ENCODE measurements at places on chromosomes 11 and 22.

DNA sequence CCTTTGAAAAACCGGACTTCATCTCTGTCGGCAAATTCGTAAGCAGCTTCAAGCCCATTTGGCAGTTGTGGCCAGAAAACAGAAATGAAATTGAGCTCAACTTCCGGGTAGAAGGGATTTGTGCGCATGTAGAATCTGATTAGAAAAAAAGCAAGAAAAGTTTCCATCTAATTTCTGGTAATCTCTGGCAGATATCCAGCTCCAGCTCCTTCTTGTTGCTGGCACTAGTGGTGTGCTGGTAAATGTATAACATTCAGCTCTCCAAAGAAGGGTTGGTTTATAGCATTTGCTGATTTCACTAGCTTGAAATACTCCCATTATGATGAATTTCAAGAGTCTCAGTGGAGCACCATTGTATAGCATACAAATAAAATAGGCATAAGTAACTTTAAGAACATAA lies 5.4 kb downstream of the MMP1 start:
- no peak for DNase-seq

DNA sequence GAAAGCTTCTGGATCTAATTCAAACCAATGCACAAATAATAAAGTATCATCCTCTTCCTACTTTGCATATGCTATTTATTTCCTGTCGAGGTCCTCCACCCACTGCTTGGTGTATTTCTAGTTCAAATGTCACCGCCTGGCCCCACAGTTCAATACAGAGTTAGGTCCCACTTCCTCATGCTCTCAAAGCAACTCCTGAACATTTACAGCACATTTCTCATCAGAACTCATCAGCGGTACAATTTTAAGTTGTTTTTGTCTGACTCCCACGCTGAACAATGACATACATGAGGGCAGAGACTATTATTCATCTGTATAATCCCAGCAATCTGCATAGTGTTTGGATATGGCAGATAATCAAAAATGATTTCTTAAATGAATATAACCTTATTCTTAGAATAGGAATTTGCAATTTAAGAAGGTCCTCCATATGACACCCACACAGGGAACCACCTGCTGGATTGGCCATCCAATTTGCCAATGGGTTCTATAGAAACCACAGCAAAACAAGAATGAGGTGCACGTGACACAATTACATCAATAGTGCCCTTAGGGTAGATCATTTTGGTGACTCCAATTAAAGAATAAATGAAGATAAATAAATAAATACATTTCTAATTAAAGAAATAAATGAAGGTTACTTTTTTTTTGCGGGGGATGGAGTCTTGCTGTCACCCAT lies 54.2 kb downstream of the SLC25A17 start:
- no peak for DNase-seq

- DNase-seq, result no peak
These were observed 52.5 kb upstream of the SYN3 start for GRCh38 chr22:33110562-33111163.

DNA sequence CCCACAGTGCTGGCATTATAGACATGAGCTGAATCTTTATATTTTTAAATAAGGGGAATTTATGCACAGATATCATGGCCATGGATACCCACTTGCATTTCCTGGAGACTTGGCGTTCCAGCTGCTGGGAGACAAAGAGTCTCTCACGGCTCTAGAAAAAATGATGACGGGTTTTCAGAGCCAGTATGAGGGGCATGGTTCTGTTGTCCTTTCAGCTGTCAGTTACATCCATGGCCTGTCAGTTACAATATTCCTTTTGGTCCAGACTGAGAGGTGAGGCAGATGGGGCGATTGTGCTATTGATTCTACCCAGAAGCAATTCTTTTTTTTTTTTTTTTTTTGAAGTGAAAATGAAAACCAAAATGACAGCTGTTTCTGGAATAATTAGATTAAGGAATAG lies 29.7 kb downstream of the USH1C start:
- DNase-seq, result no peak

GRCh38 chr11:92397221-92397755 lies 172.7 kb downstream of the FAT3 start:
- DNase-seq, result no peak

GRCh38 chr22:39819429-39819828 lies 74.1 kb downstream of the ENTHD1 start:
- DNase-seq, result no peak

DNA sequence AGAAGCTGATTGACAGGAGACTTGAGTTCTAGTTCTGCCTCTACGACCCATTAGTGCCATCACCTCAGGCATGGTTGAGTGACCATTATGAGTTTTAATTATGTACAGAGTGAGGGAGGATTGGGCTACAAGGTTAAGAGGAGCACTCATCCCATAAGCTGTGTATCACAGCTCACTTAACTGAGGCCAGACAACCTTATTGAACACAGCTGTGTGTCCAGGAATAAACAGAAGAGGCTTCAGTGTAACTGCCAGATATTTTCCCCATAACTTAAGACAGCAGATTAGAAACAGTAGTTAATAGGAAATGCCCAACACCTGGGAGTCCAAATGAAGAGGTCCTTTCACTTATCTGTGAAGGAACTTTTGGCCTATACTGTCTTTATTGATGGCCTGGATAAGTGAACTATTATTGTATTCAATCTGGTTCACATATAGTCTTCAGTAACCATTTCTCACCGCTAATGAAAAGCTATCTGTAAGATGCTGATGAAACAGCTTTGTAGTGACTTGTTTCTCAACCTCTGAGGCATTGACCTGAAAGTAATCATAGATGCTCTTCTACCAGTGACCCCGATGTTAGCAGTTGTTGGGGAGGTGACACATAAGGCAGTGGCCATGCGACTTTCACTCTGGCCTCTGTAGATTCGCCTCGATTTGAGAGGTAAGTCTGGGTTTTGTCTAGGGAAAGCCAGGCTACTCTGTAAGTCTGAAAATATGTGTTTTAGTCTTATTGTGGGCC lies 41.7 kb downstream of the YAP1 start:
- DNase-seq, result no peak
